ENCODE measurements at places on chromosomes 4 and X.

DNA sequence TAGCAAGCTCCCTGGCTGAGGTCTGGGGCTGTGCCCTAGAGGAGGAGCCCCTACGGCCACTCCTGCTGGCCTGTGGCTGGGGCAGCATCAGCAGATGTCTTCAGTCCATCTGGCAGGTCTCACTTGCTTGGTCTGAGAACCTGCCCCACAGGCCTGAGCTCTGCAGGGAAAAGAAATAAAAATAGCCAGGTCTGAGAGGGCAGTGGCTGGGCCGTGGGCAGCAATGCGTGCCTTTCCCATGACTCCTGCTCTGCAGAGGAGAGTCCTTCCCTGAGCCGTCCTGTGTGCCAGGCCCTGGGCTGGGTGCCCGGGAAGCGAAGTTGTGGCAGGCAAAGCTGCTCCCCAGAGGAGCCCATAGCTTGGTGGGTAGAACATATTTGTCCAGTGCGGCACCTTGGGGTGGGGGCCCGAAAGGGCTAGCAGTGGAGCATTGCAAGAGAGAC lies 11.3 kb upstream of the KIAA0232 start:
- no peak for DNase-seq

DNA sequence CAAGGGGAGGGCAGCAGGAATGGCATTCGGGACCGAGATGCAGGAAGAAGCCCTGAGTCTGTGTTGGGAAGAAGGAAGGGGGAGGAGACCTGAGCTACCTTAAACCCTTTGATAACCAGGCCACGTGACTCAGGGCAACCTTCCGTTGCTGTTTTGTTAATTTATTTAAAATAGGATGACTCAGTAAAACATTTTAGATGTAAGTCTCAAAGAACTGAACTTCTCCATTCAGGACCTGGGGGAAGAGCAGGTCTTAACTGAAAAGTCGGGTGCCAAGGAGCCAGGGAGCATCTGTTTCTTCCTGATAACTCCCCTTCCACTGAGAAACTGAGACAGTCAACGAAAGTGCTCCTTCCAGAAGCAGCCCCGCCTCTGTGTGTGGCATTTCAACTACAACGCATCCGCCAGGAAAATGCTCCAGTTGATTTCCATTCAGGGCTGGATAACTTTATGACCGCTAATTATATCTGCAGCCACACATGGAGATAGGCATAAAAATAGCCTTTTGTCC lies 88.0 kb downstream of the IRF2 start:
- no peak for DNase-seq

GRCh38 chrX:53286171-53286570 lies 4.8 kb upstream of the IQSEC2 start:
- no peak for DNase-seq

DNA sequence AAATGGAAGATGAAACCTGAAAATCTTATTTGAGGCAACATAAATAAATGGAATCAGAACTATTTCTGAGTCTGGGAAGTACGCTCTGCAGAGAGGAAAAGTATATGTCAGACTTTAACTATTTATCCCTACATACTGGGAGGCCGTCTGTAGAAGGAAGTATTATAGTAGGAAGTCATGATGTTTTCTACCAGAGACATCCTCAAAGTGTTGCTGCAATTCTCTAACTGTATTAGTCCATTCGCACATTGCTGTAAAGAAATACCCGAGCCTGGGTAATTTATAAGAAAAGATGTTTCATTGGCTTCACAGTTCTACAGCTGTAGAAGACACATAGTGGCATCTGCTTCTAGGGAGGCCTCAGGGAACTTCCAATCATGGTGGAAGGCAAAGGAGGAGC lies 88.7 kb upstream of the TBL1X start:
- DNase-seq, result no peak

GRCh38 chr4:184267206-184267608 lies 49.5 kb upstream of the ENPP6 start:
- DNase-seq, result no peak

- no peak for DNase-seq
These were observed 622.2 kb upstream of the GRID2 start for GRCh38 chr4:91681544-91681943.

- no peak for DNase-seq
These were observed 21.5 kb upstream of the ENPEP start for GRCh38 chr4:110454441-110454840.

DNA sequence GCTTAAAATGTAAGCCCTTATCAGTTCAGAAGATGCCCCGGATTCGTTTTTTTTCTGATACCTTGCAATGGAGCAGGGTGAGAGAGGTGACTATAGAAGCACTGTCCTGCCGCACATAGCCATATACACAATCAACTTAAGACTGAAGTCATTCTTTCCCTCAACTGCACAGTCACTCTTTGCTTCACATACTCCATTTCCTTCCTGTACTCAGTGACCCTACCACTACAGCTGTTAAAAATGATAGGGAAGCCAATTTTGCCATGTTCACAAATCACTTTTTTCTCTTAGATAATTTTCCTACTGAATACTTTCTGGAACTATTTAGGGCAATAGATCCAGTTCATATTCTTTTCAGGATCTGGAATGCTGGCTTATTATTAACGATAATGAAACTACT lies 300.0 kb downstream of the ANK2 start:
- DNase-seq, result no peak

DNA sequence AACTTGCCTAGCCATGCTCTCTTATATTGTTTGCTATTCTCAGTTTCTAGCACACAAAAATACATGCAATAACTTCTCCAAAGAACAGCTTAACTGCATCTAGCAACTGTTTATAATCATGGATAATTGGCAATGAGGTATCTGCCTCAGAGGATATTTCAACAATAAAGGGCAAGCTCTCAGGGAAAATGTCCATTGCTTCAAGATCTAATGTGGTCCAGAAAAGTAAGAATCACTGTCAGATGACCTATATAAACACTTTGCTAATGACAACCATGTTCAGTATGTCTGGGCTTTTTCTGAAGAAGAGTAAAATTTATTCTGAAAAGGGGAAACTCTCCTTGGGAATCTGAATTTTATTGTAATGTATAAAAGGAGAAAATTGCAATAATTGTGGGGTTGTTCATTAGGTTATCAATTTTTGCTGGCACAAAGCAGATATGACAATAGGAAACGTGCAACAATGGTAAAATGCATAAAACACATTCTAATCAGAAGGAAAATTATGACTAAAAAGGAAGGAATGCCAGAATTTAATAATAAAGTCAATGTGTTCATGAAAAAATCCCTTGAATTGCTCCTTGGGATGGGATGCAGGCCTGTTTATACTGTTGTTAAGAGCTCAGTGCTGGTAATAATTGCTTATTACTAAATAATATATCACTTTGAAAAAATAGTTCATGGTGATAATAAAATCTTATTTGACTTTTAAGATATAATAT lies 90.3 kb downstream of the ANTXR2 start:
- DNase-seq, result no peak

- no peak for DNase-seq
These were observed 174.7 kb downstream of the DACH2 start for GRCh38 chrX:86322913-86323312.

GRCh38 chrX:105451401-105451800 lies 230.9 kb upstream of the TEX13A start:
- DNase-seq, result no peak

GRCh38 chrX:138150709-138151108 lies 560.8 kb downstream of the FGF13 start:
- no peak for DNase-seq

GRCh38 chrX:109336141-109336540 lies 145.7 kb downstream of the GUCY2F start:
- no peak for DNase-seq

DNA sequence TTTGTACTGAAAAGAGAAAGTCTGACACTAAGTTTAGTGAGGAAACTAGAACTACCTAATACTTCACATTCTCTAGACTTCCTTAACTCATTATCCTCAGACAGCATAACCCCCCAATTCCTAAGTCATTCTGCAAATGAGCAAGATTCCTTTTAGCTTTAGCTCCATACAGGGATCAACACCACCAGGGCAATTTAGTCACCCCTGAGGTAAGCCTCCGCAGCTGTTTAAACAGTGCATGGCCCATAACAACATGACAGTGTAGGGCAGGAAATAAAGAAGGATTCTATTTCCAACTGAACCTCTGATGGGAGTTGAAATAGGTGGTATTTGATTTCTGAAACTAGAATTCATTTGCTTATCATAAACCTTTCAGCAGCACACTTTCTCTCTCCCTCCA lies 112.8 kb upstream of the DKK2 start:
- no peak for DNase-seq

Data from substantia nigra (tissue), 51 donors.